HepG2 (cell line): ENCODE measurements at places on chromosomes 12 and 14.
A peak's percentile ranks its signal among the peaks of the same experiment; 100 is the strongest.

- DNase-seq, result no peak
These were observed 16.0 kb downstream of the NKX2-1 start for GRCh38 chr14:36503771-36504741.

DNA sequence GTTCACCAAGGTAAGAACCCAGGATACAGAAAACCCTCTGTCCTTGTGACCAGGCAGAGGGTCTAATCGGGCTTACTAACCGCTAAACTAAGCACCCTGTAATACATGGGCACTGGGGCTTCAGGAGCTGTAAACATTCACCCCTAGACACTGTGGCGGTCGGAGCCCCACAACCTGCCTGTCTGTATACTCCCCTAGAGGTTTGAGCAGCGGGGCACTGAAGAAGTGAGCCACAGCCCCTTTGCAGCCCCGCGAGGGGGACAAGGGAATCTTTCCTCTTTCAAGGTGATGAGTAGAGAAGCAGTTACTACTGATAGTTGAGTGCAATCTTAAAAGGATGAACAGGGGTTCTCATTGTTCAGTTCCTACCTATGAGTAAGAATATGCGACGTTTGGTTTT is 397.2 kb downstream of the AEBP2 start:
- no peak for DNase-seq

DNA sequence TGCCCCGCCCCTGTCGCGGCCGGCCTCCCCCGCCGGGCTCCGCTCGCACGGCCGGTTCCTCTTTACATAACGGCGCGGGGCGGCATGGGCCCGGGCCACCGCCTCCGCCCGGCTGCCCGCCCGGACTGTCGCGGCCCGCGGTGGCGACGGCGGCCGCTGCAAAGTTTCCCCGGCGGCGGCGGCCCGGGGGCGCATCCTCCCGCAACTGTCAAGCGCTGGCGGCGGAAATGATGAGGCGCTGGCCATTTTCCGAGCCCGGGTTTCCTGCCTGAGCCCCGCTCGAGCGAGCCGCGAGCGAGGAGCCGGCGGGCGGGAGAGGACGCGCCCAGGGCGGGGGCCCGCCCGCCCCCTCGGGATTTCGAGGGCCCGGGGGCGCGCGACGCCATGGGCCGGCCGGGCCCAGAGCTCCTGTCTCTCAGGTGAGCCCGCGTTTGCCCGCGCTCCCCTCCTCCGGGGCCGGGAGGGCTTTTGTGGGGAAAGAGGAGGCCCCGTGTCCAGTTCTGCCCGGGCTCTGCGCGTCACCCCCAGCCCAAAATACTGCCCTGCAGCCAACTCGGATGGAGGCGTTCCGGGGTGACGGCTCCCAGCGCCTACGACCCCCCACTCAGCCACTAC is at the start of gene SH2B3:
TSS of gene SH2B3 (plus strand) at position 65 of the 615 bp plus-strand sequence. CDS start 12,223 bp downstream, outside the sequence.
- DNase-seq, result no peak

- DNase-seq, result peak; percentile 14
These were observed 49.4 kb downstream of the LRRC9 start for GRCh38 chr14:59969319-59969718.

GRCh38 chr14:66495218-66496098 is 9.3 kb downstream of the CCDC196 start:
- DNase-seq, result peak; percentile 65

DNA sequence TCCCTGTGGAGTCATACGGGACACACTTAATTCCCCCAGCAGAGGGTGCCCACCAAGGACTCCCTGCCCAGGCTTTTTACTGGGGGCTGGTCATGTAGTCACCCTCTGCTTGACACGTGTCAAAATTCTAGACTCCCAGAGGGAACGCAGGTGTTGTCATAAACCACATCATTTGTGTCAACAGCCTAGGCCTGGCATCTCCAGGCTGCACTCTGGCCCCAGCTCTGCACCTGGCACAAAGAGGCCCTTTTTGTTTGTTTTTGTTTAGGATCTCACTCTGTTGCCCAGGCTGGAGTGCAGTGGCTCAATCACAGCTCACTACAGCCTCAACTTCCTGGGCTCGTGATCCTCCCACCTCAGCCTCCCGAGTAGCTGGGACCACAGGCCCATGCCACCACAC is 21.1 kb downstream of the BRI3BP start:
- no peak for DNase-seq

- DNase-seq, result peak; percentile 0
These were observed 1044.3 kb downstream of the FLRT2 start for GRCh38 chr14:86574051-86574777.
